ENCODE measurements at places on chromosomes 2 and 18.

DNA sequence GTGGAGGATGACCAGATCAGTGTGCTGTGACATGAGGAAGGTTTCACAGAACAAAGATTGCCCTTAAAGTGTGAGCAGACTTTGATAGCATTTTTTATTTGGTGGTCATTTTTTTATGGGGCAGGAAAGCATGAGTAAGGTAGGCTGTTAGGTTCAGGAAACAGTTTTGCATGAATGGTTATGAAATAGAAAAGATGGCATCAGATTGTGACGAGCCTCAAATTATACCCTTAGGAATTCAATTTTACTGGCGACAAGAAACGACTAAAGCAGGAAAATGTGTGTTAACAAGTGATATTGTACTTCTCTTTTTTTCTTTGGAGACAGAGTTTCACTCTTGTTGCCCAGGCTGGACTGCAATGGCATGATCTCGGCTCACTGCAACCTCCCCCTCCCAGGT lies 44.7 kb downstream of the PIK3C3 start:
- DNase-seq, result no peak

DNA sequence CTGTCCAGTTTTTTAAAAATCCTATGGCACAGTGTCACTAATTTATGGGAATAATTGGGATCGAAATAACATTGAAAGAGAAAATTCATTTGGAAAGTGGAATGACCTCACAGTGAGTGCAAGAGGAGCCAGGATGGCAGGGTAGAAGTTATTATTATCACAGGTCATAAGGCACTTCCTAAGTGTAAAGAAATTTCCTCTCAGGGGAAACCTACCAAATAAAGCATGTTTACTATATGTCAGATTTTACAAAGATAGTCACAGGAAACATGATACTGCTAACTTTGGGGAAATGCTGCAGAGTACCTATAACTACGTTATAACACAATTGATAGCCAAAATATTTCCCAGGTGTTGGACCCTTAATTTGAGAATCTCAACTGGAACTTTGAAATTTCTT lies 226.3 kb upstream of the SMAD7 start:
- no peak for DNase-seq

DNA sequence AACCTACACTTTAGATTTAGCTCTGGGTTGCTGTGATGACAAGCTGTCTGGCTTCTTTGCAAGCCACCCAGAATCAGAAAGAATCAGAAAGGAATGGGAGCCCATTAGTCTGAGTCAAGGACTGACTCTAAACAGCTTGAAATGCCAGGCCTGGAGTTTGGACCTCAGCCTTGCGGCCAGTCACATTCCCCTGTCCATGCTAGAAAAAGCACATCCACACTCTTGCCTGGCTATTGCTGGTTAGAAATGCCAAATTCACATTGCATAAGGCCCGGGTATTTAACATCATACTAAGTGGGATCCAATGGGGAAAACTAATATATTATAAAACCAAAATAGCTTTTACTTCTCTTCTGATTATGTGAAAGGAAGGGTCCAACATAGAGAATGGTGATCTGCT lies 756.8 kb upstream of the KLHL29 start:
- DNase-seq, result no peak

DNA sequence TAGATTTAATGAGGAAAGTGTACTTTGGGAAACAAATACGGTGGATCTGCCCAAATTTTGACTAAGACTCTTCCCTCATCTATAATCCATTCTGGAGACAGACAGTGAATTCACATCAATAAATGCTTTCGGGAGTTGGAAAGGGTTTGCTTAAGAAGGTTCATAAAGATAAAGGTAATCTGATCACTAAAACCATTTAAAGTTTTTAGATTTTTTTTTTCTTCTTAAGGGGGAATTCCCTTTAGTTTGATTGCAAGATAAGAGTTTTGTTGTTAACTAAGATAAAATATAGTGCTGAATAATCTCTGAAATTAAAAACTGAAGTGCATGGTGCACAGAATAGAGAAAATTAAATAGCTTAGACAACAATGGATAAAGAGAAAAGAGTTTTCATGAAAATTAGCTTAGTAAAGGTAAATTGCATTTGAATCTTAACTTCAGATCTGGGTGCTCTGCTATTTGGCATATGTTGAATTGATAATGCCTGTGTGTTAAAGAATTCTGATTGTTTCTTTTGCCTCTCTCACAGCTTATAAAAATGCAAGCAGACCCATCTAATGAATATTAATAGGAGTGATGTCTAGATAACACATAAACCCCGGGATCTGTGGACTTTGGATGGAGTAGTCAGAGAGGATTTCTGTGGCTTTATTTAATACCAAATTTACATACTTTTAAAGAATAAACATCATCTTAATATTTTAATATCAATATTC lies 100.8 kb downstream of the MEIS1 start:
- DNase-seq, result no peak

GRCh38 chr2:202635428-202636212 lies 851 bp downstream of the FAM117B start:
- peak; percentile 76 for DNase-seq

GRCh38 chr18:44592639-44593038 lies 88.0 kb upstream of the SETBP1 start:
- DNase-seq, result no peak

GRCh38 chr18:47168509-47168908 lies 7.7 kb downstream of the IER3IP1 start:
- DNase-seq, result no peak

DNA sequence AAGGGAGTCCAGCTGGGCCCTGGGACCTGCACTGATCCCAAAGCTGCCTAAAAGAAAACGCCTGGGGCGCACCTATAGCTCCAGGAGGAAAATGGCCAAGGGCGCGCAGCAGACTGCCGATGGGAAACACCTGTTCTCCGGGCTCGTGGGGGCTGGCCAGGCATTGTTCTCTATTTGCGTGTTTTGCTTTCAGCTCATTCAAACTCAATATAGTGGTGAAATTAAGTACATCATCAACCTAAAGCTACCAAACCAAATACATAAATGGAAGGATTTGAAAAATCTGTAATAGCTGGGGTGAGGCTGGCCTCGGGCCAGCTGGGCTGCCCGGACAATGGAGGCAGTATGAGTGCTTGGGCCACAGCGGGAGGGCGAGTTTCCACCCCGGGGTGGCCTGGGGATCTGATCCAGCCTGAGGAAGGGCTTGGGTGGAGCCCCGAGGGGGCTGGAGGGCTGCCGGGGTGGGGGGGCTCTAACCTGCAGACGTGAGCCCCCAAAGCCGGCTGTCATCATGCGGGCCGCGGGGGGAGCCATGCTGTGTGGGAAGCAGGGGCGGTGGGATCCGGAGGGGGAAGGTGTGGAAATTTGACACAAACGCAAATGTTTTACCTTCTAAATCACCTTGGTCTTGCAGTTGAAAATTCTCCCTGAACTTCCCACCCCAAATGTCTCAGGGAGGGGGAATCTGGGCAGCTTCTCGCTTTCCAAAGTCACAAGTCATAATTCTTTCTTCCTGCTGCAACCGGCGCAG lies 77.6 kb downstream of the ASB1 start:
- DNase-seq, result no peak

DNA sequence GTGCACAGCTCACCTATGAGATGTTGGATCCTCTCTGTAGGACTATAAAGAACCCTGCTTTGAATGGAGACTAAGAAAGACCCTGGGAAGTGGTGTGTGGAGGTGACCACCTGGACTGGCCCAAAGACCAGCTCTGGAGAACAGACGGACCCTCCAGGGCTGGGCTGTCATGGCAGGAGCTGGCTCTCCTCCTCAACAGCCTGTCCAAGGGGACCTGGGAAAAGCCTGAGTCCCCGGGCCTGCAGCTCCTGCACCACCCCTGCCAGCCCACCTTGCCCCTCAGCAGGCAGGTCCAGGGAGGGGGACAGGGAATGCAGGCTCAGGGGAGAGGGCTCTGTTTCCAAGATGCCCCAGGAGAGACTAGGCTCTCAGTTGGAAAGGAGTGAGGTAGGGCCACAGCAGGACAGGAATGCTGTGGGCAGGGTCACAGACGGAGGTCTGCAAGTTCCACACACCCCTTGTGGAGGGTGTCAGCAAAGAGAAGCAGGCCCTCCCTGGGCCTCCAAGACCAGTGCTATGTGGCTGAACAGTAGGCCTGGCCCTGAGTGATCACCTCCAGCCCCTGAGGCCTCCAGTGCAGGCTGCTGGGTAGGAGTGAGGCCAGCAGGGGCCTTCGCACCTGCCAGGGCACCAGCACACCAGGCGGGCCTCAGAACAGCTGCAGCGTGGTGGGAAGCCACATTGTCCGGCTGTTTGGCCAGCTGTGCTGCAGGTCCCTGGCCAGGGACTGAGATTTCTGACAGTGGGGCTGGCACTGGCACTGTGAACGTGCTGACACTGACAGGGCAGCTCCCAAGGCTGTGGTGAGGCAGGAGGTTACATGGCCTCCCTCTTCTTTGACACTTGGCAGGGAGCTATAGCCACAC lies 86.4 kb upstream of the OTOS start:
- DNase-seq, result no peak

DNA sequence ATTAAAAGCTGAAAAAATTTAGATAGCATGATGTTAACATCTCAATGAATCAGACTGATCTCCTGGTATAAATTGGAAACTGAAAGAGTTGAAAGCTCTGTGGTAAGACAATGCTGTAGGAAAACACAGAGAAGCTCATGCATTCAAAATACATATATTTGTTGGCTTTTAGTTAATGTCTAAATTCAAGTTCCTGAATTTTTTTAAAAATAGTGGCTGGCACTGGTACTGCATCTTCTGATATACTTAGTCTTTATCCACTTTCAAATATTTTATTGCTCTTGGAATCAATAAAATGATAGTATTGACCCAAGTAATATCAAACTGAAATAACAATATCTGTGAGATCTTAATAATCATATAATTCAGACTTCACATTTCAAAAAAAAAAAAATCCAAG lies 151.4 kb upstream of the FIGN start:
- DNase-seq, result no peak

- DNase-seq, result no peak
These were observed 36.8 kb upstream of the EML4 start for GRCh38 chr2:42132191-42132965.

DNA sequence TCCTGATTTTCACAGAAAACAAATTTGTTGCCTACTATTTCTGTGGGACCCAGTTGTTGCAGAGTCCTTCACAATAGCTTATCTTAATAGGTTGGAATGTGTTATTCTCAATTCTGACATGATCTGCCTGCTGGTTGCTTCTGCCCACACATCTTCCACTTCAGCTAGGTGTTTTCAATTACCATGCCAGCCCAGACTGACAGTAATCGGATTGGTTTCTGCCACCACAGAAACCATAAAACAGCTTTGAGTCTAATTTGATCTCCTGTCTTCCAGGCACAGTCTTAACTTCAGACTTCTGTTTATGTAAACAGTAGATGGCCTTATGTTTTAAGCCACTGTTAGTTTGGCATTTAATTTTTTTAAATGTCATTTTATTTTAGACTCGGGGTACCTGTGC lies 248.2 kb upstream of the RBMS1 start:
- no peak for DNase-seq

GRCh38 chr18:23196119-23197007 lies 61.1 kb downstream of the CABLES1 start:
- no peak for DNase-seq

- DNase-seq, result no peak
These were observed 21.1 kb downstream of the ILKAP start for GRCh38 chr2:238182362-238182761.

- no peak for DNase-seq
These were observed 12.4 kb downstream of the SMAD2 start for GRCh38 chr18:47917923-47918610.

DNA sequence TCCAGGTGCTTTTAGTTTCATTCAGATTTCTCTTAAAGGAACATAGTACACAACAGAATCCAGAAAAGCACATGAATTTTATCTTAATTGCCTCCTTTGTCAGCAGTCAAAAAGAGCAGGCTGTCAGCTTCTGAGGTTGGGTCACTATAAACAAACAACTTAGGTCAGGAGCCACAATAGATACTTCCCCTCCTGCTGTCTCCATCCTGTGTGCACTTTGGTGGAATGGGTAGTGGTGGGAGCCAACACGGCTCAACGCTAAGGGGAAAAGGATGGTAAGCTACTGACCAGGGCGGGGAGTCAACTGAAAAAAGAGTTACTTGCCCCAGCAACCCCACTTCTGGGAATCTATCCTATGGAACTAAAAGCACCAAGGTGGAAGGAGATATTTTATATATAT lies 121.9 kb downstream of the PAX3 start:
- no peak for DNase-seq

DNA sequence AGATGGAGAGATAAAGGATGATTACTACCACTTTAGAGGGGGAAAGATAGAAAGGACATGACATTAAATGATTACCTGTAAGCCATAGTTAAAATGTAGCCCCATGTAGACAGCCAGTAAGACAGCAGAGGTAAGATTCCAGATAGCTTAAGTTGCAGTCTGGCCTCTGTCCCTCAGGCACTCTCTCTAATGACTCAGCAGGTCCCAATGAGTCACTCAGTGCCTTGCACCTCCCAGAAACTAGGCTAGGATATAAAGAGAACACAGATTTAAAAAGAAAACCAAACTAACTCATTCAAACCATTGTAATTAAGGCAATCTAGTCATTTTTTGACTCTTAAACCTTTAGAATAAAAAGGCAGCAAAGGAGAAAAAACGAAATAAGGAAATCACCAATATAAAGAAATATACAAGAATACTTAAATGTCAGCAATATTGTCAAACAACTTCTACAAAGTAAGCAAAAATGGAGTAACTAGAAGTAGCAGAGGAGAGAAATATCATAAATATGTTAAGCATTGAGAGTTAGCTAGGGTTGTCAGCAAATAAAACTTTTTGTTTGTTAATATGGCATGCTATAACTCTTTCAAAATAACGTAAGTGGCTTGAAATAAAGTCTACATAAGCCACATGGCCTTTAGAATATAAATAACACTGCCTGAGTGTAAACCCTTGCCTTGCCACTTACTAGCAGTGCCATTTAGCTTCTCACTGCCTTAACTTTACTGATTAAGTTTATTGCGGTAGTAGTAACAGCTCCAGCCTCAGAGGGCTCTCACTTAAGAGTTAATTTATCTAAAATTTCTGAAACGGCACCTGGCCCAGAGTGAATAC lies 48.5 kb downstream of the SOCS6 start:
- DNase-seq, result no peak

DNA sequence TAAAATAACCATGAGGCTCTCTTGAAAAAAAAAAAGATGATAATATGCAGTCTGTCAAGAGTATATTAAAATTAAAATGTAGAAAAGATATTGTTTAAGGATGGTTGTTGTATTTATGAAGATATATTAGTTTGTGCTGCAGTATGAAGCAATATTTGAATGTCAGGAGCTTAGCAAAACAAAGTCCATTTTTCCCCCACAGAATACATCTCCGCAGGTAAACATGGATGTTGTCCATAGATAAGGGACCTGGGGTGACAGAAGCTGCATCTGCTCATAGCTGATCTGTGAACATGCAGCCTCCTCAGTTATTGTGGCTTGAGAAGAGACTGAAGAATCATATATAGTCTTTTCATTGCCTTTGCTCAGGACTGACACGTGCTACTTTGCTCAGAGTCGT lies 366.1 kb upstream of the MMADHC start:
- DNase-seq, result no peak

Measured in stimulated activated CD8-positive, alpha-beta memory T cell treated with anti-CD3 and anti-CD28 coated beads, Interleukin-4, amount 100 ng/mL, for 4 hours (primary cell).